ENCODE measurements at places on chromosomes 16 and 17.

GRCh38 chr17:44005527-44006271 is 1.3 kb downstream of the NAGS start:
- peak; percentile 23 for DNase-seq

- DNase-seq, result no peak
Observed at GRCh38 chr17:82384730-82385481, 13.3 kb downstream of the UTS2R start.

GRCh38 chr16:17382514-17382913 is 88.2 kb downstream of the XYLT1 start:
- DNase-seq, result no peak

DNA sequence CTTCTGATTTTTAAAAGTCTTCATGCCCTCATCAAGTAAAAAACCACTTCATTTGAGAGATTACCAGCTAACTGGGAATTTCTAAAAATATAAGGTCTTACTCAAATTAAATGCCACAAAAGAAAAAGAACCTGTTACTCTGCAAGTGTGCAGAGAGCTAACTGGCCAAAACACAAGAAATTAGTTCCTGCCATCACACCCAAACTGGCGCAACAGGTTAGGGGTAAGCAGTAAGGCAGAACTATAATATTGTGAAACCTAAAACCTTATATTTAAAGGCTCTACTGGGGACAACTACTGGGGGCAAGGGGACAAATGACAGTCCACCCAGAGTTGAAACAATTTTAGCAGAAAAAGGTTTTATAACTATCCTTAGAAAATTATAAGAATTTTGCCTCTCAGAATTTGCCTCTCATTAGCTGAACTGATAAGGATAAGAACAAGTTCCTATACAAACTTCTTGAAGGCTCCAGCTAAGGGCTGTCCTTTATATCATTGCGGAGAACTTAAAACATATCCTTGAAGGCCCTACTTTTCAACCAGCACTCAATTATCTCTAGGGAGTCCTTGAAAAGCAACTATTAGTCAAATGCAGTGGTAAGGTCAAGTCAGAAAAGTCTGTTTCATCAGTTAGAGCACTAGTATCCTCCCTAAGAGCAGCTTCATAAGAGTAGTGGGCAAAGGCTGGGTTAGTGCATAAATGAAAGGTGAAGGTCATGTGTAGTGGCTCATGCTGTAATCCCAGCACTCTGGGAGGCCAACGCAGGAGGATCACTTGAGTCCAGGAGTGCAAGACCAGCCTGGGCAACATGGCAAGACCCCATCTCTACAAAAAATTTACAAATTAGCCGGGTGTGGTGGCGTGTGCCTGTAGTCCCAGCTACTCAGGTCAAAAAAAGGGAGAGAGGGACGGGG is 31.5 kb downstream of the SMURF2 start:
- DNase-seq, result no peak

- no peak for DNase-seq
Observed at GRCh38 chr17:915538-916201, 63.9 kb downstream of the NXN start.

GRCh38 chr16:50830698-50831097 is 88.8 kb downstream of the CYLD start:
- no peak for DNase-seq

Data from stimulated activated naive CD4-positive, alpha-beta T cell treated with Interleukin-2 at 50 U/mL for 16 hours (primary cell).